Activated CD8-positive, alpha-beta memory T cell treated with anti-CD3 and anti-CD28 coated beads, Interleukin-2, amount 10 ng/mL, durations not matched to agents 7 days and 5 days (primary cell): ENCODE measurements at places on chromosomes 5 and 9.
A peak's percentile ranks its signal among the peaks of the same experiment; 100 is the strongest.

- peak; percentile 12 for DNase-seq
Measured at GRCh38 chr5:80172067-80172695, 83.7 kb downstream of the SERINC5 start.

DNA sequence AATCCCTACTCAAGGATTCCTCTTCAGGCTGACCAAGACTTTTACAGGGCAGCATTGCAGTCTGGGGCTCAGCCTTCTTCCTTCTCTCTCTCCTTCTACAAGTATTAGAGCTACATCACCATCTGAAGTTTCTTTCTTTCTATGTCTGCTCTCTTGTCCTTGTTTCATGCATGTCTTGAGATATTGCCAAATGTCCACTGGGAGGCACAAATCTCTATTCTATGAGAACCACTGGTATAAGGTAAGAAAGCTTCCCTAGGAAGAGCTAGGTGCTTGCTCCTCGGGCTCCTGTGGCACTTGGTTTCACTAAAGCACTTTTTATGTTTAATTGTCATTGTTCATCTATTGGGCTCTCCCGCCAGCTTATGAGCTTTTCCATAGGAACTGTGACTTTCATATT lies 289.2 kb upstream of the PCSK5 start:
- no peak for DNase-seq

DNA sequence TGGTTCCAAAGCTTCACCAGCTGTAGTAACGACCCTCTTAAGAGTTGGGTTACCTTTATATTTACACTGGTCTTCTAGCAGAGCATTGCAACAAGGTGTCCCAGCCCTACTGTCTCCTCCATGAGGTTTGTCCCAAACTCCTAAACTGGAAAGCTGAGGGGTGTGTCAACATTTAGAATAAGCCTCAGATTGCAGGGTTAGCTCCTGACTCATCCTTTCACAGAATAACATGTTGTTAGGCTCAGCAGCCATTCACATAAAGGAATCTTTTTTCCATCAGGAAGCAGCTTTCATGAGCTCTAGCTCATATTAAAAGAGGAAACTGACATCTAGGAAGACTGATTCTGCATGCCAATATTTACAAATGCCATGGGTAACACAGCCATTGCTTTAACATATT lies 238.7 kb downstream of the EFNA5 start:
- no peak for DNase-seq

DNA sequence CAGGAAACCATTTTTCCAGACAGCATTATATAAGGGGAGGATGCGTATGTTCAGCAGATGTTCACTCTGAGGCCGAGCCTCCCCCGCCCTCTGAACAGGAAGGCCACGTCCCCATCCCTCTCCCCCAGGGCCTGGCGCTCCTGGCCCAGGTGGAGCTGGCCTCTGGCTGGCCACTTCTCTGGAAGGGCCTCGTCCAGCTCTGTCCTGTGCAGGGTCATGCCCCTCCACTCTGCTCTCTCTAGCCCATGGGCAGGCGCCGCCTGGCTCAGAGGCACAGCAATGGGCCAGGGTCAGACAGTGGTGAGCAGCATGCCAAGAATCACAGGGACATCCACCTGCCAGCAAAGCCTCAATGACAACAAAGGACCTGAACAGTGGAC lies 34.2 kb downstream of the ADAMTS2 start:
- DNase-seq = no peak

DNA sequence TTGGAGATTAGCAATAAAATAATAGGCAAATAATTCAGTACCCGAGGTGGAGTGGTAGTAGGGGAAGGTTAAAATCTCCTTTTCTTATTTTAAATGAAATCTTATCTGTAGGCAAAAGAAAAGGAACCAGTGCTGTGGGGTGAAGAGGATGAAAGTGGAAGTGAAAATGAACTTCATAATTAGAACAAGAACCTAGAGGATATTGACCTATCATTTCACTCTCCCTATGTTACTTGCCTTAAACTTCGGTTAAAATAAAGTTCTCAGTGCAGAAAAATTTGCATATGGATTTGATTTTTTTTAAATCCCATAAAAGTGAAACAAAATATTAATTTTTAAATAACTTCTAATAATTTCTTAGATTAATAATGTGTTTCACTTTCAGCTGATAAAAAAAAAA lies 1094.9 kb upstream of the C9orf72 start:
- no peak for DNase-seq

DNA sequence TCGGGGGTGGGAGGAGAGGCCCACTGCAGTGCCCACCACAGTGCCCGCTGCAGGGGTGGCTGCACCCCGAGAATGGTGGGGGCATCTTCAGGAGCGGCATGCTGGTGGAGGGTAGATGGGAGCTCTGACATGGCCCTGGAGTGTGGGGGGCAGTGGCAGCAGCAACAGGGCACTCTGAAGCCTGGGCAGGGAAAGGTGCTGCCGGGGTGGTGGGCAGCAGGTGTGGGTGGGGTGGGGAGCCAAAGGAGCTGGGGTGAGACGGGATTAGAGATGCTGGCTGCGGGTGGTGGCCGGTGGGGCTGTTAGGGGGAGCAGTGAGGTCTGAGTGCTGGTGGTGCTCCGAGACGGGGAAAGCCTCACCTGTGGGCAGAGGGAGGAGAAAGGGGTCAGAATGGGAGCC lies 18.0 kb downstream of the FAM193B start:
- no peak for DNase-seq

DNA sequence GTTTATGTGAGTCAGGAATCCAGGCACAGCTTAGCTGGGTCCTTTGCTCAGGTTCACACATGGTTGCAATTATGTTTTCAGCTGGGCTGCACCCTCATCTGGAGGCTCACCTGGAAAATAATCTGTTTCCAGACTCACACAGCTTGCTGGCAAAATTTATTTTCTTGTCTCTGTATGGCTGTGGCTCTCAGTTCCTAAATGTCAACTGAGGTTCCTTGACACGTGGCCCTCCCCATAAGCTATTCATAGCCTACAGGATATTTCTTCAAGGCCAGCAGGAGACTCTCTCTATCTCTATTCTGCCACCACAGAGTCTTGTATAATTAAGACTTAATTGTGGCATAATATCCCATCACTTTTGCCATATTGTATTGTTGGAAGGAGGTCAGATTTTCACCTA lies 732.0 kb downstream of the CDH18 start:
- no peak for DNase-seq

- no peak for DNase-seq
Measured at GRCh38 chr9:137488327-137488653, 29.2 kb upstream of the NSMF start.

GRCh38 chr5:39063037-39063436 lies 11.2 kb downstream of the RICTOR start:
- DNase-seq = no peak

DNA sequence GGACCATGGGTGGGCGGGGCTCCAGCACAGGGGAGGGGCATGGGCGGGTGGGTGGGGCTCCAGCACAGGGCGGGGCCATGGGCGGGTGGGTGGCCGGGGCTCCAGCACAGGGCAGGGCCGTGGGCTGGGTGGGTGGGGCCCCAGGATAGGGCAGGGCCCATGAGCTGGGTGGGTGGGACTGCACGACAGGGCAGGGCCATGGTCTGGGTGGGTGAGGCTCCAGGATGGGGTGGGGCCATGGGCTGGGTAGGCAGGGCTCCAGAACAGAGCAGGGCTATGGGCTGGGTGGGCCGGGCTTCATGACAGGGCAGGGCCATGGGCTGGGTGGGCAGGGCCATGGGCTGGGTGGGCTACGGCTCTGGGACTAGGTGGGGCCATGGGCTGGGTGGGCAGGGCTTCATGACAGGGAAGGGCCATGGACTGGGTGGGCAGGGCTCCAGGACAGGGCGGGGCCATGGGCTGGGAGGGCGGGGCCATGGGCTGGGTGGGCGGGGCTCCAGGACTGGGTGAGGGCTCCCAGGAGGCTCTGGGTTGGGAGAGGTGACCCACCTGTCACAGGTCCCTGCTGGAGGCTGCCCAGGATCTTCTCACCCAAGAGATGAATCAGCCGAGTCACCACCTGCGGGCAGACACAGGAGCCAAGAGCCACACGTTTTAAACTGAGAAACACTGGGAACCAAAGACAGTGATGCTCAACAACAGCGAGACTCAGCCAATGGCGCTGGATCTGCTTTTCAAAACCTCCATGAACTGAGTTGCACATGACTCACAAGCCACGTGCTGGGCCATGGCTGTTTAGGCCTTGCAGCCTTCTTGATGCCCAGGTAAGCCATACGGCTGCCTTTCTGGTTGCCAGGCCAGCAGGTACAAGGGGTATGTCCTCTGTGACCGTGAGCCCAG lies 33.6 kb upstream of the NSMF start:
- no peak for DNase-seq

GRCh38 chr9:22064957-22065356 lies 55.9 kb upstream of the CDKN2B start:
- no peak for DNase-seq

DNA sequence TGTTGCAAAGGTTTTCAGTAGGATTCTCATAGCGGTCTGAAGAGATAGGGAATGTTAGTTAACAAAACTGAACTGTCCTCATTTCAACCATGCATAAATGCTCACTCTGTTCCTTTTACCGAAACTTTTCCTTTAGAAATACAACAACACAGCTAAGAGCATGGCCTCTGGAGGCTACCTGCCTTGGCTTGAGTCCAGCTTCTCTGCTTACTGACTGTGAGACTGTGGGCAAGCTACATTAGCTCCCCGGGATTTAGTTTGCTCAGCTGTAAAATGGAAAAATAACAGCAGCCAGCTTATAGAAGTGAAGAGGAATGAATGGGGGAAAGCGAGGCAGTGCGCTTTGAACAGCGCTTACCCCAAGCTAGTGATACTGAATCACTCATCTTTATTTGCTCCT lies 507.9 kb upstream of the DAP start:
- DNase-seq = no peak

DNA sequence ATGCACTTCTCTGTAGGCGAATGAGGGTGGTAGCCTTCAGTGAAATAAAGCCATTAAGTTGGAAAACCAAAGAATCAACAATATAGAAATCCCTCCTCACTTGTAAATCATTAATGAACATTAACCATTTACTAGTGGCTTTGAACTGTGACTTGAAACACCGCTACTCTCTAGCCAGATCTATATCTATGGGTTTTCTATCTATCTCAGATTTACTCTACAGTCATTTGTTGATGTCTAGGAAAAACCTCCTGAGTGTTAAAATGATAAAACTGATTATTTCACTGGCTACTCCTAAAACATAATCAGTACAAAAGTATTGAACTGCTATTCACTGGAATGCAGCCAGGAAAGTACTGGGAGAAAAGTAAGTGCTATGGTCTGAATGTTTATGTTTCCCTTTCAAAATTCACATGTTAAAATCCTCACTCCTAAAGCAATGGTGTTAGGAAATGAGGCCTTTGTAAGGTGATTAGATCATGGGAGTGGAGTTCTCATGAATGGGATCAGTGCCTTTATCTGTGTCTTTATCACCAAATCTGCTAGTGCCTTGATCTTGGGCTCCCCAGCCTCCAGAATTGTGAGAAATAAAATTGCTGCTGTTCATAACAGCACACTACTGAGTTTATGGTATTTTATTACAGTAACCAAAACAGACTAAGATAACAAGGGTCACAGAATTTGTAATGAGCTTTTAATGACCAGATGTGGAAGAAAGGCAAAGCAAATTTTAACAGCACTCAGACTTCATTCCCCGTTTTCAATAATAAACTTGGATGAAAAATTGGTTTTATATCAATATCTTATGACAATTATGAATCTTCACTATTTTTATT lies 8.6 kb upstream of the OXCT1 start:
- DNase-seq = no peak

DNA sequence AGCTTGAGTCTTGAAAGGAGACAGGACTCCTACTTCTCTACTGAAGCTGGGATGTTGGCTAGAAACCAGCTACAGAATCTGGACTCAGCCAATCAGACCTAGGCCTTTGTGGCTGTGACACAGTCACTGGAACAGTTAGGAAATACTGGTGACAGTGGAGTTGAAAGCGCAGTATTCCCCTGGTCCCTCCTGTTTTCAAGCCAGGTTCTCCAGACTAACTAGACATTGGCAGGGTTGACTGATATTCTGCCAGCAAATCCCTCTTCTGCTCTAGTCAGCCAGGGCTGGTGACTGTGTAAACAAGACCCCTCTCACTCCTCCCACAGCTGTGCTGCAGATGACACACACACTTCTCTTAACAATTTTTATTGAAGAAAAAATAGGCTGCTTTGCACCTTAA lies 8.7 kb downstream of the SHROOM1 start:
- DNase-seq = no peak

DNA sequence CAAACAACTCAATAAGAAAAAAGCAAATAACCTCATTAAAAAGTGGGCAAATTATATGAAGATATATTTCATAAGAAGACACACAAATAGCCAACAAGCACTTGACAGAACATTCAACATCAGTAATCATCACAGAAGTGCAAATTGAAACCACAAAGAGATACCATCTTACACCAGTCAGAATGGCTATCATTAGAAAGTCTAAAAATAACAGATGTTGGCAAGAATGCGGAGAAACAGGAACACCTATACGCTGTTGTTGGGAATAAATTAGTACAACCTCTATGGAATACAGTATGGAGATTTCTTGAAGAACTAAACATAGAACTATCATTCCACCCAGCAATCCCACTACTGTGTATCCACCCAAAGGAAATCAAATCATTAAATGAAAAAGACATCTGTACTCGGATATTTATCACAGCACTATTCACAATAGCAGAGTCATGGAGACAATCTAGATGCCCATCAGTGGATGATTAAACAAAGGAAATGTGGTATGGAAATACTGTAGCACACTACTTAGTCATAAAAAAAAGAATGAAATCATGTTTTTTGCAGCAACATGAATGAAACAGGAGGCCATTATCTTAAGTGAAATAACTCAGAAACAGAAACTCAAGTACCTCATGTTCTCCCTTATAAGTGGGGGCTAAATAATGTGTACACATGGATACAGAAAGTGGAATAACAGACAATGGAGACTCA lies 106.8 kb upstream of the FST start:
- no peak for DNase-seq

DNA sequence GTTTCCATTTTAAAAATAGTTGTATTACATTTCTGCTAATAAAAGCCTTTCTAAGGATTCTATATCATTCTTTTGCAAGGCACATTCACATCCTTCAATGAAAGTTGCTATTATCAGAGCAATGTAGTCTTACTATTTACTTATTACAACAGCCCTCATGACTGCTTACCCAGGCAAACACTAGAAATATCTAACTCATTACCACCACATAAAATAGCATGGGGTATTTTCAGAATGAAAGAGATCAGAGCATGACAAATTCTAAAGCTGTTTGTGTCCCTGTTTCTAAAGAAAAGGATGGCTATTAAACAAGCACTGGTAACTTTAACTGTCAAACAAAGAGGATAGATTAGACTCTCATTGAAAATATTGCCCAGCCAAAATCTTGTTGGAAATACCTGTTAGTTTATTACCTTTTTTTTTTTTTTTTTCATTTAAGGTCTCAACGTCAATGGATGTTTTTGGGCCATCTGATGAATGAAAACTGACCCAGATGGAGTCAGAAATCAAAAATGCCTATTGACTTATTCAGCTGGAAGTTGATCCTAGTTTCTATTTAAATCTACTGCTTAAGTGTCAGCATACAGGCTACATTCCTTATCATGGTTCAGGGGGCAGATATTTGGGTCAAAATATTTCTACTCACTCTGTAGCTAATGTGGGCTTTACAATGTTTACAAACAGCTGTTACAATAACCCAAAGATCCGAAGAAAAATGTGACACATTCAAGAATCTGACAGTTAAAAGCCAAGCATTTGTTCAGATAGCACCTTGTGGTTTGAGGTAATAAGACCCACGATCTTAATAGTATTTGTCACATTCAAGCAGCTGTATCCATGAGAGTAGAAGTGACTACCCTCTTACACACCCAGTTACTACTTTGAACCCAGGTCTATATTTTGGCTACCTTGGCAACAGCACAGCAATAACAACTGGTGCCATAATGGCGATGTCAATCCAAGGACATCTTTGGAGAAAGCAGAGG lies 554.8 kb upstream of the MEF2C start:
- no peak for DNase-seq

GRCh38 chr9:132880324-132880661 lies 1.6 kb downstream of the SPACA9 start:
- DNase-seq = no peak
